ENCODE measurements at places on chromosomes 13 and 19.

DNA sequence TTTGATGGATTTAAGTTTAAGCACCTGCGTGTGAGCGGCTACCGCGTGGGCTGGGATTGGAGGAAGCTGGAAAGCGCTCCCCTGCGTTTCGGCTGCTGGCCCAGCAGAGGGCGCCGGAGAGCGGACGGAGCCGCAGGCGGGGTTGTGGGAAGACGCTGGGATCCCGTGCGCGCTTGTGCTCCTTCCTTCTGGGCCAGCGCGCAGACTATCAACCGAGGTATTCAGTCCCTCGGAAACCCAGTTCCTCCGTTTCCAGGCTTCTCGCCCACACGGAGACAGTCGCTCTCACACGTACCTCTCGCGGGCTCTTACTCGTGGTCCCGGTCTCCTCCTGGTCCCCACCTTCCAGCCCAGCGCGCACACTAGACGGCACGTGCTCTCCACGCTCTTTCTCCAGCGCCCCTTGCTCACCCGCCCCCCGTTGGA lies 28.8 kb downstream of the EPN1 start:
- DNase-seq = no peak

DNA sequence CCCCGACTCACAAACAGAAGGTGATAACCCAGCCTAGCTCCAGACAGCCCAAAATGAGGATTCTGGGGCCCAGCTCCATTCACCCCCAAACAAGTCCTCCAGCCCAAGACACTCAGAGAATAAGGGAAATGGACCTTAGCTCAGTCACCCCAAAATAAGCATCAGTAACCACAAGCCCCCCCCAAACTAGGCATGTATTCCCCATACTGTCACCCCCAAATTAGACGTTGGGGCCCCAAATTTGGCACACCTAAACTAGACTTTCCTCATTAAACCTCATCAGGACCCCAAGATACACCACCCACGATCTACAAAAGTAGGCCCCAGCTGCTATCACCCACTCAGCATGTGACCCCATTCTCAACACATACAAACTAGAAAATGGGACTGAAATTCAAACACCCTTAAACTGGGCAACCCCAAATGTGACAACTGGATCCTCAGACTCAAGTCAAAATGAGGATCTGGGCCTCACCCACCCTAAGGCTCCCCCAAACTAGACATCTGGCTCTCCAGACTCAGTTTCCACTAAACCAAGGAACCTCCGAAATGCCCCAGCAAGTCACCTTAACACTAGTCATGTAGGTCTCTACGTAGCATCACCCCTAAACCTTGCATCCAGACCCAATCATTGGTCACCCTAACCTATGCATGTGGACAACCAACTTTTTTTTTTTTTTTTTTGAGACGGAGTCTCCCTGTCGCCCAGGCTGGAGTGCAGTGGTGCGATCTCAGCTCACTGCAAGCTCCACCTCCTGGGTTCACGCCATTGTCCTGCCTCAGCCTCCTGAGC lies 13.4 kb upstream of the ERFL start:
- no peak for DNase-seq

DNA sequence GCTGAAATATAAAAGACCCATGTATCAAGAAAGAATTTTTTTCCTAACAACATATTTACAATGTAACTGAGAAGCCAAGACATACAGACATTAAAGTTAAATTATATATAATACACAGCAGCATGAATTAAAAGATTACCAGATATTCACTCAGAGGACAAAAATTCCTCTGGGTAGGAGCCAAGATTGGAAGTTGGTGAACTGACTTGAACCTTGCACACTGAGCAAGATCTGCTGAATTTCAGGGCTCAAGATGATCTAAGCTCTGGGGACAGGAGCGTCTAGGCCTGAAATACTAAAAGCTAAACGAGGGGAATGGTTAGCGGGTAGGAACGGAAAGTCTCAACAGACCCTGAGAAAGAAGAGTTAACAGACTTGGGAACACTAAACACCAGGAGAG lies 8.5 kb downstream of the FOXO1 start:
- no peak for DNase-seq

DNA sequence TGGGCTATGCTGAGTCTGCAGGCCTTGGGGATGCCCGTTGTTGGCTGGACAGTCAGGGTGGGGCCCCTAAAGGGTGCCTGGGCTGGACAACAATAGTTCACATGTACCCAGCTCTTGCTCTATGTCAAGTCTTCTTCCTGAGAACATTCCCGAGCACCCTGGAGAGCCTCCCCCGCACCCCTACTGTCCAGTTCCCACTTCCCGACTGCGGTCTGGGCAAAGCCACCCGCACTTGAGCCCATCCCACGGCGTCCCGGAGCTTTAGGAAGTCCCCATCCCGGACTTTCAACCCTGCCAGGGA lies 1.1 kb upstream of the MPND start:
- no peak for DNase-seq

GRCh38 chr13:101881593-101881992 lies 429.1 kb downstream of the ITGBL1 start:
- no peak for DNase-seq

DNA sequence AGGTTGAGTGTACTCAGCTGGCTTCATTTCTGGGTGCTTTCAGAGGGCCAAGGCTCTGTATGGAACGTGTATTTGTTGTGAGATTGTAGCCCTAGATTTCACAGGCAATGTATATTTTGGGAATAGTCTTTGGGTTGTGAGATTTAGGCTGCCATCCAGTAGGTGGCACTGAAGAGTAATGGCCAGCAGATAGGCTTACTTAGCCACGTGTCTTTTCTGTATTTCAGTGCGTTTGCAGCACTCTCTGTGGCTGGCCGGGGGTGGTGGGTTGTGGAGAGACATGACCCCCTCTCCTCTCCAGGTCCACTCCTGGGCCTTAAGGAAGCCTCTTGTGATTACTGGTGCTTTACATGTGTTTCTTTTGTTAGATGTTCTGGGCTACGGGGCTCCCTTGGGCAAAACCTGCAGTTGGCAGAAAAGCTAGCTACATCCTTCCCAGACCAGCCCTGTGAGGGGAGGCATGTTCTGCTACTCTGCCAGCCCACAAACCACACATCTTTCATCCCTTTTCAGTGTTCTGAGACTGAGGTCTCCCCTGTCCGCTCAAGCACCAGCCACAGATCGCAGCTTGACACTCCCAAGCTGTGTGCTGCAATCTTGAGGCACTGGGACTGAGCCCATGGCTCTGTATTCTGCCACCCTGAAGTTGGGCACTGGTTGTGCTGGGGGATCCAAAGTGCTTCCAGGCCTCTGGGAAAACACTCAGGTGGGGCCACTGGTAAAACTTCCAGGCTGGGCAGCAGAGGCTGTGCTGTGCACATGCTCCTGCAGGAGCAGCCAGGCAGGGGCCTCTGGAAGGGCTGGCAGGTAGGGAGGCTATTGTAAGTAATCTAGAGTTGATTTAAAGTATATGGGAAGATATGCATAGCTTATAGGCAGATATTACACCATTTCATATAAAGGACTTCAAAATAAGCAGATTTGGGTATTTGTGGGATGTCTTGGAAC lies 1096.8 kb upstream of the PCDH20 start:
- DNase-seq = peak; percentile 27

- DNase-seq = no peak
These were observed 924.0 kb downstream of the EFNB2 start for GRCh38 chr13:105611424-105611823.

DNA sequence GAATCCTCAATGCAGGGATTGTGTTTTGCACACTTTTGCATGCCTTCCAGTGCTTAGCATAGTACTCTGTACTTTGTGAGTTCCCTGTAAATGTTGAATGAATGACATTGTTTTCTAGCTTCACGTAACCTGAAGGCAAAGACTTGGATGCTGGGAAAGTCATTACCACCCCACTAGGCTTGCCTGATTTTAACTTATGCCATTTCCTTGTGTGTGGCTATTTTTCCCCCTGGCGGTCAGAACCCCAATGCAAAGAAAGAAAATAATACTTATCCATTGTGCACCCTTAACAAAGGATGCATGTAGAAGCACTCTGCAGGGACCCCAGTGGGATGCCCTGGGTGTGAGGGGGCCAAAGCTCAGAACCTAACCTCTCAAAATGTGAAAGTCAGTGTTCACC lies 1.2 kb upstream of the ENOX1 start:
- DNase-seq = peak; percentile 64

DNA sequence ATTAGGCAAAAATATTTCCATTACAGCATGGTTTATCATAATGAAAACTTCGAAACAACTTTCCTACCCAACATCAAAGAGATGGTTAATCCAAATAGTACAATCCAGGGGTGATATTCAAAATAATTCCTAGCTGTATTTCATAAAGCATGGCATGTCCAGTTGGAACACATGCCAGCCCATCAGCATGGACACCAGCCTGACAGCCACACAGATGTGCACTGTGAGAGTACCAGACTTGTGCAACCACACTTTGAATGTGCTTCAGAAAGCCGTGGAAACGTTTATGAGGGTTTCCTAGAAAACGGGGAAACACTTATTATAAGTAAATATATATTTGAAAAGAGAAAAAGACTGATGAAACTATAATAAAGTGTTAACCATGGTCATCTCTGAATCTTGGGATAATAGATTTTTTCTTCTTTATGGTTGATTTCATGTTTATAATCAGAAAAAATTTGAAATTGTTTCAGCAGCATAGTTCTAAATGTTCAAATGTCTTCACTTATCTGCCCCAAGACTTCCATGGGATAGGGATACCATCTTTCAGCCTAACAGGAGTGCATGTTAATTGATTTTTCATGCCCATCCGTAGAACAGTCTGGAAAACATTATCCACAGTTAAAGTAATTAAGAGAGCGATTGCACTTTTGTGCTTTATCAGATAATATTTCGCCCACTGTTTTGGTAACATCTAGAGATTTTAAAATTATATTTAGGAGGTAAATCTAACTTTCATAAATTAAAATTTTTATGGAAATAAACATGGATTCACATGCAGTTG lies 242.6 kb upstream of the IRS2 start:
- no peak for DNase-seq

- no peak for DNase-seq
These were observed 98.9 kb upstream of the SIAH3 start for GRCh38 chr13:45950386-45951000.

DNA sequence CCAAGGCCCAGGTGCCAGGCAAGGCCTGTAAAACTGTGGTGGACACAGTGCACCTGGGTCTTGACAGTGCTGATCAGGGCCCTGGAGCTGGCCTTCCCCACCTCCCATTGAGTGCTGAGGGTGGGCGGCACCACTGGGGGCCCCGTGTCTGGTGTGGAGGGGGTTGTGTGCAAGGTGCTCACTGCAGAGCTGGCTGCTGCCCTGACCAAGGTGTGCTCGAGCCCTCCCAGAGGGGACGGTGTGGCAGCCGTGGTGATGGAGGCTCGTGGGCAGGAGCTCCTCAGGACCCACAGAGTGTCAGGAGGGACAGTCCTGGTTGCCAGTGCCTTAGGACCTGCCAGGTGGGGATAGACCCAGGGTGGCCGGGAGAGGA lies 23.0 kb downstream of the ATP4B start:
- DNase-seq = no peak

DNA sequence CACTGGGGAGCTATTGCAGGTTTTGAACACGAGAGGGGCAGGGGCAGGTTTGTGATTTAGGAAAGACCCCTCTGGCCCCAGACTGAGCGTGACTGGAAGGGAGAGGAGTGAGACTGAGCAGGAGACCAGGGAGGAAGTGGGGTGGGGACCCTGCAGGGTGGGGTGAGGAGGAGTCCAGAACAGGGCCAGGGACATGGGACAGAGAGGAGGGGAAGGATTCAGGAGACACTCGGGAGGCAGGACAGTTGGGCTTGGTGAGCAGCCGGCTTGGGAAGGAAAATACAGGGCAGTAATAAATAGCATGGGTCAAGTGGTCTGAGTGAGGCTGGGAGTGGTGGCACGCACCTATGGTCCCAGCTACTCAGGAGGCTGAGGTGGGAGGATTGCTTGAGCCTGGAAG lies 9.4 kb downstream of the FOSB start:
- no peak for DNase-seq

GRCh38 chr19:6138066-6138465 lies 2.6 kb downstream of the ACSBG2 start:
- DNase-seq = no peak

GRCh38 chr13:113506025-113506685 lies 15.6 kb upstream of the DCUN1D2 start:
- no peak for DNase-seq

- no peak for DNase-seq
These were observed 19.1 kb downstream of the PEX11G start for GRCh38 chr19:7469669-7470285.

- DNase-seq = no peak
These were observed 12.1 kb upstream of the LTBP4 start for GRCh38 chr19:40588926-40589569.

Data from COR-L47 (cell line).